ENCODE measurements at places on chromosomes 16 and 17.

DNA sequence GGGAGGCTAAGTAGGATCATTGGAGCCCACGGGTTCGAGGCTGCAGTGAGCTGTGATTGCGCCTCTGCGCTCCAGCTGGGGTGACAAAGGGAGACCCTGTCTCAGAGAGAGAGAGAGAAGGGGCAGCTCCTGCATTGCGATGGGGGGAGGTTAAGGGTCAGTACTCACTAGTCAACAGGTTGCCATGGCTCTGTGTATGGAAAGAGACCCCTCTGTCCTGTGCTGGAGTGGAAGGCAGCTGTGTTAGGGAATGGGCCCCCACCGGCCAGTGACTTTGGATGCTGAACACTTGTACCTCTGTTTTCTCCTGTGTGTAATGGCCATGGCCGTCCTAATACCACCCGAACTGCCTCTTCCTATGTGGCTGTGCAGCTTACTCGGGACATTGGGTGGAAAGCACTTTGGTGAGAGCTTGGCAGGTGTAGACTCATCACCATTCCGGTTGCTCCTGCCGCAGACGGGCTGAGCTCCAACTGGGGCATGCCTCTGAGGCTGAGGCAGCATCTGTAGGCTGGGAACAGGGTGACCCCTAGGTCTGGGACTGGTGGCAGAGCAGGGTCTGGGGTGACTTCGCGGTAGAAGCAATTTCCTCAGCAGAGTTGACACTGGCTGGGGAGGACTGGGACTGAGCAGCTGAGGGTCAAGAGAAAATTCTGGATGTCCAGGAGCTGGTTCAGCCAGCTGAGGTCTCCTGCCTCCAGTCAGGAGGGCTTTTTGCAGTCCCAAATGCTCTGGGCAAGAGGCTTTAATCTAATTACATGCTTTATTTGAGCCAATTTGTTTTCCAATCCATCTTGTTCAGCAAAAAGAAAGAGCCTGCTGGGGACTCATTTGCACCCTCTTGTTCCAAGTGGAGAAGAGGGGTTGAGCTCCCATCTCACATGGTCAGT is 184.5 kb downstream of the NTN1 start:
- DNase-seq, result no peak

- no peak for DNase-seq
Measured at GRCh38 chr17:71760062-71760720, 360.6 kb upstream of the SOX9 start.

DNA sequence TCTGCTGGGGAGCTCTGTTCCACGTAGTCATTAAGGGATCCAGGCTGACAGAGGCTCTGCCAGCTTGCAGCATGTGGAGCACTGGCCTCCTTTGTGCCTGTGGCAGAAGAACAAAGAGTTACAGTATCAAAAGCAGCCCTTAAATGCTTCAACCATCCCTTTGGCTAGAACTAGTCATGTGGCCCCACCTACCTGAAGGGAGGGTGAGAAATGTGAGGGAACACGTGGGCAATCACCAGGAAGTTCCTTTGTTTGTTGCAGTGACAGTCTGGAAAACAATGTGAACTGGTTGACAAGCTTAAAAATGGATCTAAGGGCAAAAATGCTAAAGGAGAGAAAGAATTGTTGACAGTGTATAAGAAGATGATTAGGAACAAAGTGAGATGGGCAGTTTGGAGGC is 290.4 kb upstream of the HSBP1 start:
- no peak for DNase-seq

GRCh38 chr17:16915752-16916556 is 56.0 kb downstream of the TNFRSF13B start:
- no peak for DNase-seq

GRCh38 chr16:6558126-6558525 is 774.5 kb upstream of the RBFOX1 start:
- DNase-seq, result no peak

DNA sequence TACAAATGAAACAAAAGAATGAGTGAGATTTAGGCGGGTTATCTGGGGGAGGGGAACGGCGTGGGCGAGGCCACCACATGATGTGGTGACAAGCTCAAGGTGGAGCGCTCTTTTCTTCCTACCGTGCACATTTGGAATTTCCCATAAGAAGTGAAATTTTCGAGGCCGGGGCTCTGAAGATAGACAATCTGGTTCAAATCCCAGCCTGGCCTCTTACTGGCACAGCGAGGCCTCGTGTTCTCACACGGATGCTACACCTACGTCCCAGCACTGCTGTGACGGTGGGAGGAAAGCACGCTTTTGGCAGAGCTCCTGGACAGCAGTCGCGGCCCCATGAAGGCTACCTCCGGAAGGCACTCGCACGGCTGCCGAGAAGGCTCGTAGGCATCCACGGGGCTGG is 25.2 kb downstream of the ZDHHC7 start:
- no peak for DNase-seq

- DNase-seq, result no peak
Measured at GRCh38 chr16:55444754-55445485, 34.1 kb upstream of the MMP2 start.
